ENCODE measurements at places on chromosomes 1 and 21.

- DNase-seq = no peak
These were observed 326.1 kb upstream of the USP24 start for GRCh38 chr1:55541296-55541695.

DNA sequence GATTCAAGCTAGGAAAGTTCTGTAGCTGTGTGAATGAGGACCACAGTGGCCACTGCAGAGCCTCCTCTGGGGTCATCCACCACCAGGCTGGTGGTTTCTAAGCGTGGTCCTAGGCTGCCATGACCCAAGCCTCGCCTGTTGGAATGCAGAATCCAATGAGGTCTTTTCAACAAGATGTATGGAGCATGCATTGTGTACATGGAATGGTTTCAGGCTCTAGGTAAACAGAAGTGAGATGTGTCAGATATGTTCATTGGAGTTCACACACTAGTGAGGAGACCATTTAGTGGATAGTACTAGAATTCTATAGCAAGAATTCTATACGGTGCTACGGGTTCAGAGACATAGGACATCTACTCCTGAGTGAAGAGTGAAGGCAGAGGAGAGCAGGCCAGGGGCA is 10.7 kb downstream of the RNU5D-1 start:
- DNase-seq = no peak

DNA sequence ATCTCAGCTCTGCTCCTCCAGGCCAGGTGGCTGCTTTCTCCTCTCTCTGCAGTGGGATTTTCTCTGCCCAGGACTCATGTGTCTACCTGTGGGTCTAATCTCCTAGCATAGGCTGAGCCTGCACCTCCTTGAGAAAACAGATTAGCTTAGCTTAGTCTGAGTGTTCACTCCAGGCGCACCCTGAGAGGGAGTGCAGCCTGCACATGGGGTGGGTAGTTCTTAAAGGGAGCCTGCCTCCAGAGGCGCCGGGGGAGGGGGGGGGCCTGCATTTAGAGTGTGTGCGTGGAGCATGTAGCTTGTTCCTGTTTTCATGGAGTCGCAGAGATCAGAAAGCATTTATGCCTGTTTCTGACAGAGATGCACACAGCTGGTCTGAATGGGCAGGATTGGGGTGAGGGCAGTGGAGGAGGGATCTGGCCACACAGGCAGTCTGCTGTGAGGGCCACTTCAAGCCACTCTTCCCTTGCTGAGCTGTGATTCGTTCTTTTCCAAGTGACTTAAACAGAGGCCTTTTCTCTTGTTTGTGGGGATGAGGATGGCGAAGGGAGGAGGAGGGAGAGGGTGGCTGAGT is 45.2 kb downstream of the GALNT2 start:
- no peak for DNase-seq

DNA sequence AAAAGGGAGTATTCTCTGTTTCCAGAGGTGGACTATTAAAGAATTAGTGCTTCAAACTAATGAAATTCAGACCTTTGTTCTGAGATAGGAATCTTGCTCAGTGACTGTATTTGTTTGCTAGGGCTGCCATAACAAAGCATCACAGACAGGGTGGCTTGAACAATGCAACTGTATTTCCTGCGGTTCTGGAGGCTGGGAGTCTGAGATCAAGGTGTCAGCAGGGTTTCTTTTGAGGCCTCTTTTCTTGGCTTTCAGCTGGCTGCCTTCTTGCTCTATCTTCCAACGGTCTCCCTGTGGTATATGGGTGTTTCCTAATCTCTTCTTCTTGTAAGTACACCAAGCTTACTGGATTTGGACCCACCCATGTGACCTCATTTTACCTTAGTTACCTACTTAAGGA is 264.6 kb upstream of the PROX1 start:
- DNase-seq = no peak

DNA sequence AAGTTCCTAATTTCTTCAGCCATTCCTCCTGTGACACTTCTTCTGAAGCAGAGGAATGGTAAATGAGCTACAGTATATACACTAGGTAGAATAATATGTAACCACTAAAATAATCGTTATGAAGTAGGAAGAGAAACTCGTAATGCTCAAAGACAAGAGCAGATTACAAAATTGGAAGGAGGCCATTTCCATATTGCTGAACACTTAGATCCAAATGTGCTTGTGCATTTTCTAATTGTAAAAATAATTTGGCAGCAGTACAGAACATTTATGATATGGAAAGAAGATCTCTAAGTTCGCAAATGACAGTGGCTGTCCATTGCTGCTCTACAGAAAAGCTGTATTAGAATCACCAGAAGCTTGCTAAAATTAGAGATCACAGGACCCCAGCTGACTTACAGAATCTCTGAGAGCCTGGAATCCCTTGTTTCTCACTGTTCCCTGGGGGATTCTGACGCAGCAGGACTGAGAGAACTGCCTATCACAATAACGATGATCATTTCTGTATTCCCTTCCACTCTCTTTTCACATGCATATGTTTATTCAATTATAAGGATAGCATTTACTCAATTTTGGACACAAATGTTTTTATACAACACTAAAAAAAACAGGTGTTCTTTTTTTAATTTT is 242.1 kb downstream of the OMA1 start:
- DNase-seq = no peak

- no peak for DNase-seq
These were observed 11.9 kb downstream of the PRXL2B start for GRCh38 chr1:2598329-2598931.

DNA sequence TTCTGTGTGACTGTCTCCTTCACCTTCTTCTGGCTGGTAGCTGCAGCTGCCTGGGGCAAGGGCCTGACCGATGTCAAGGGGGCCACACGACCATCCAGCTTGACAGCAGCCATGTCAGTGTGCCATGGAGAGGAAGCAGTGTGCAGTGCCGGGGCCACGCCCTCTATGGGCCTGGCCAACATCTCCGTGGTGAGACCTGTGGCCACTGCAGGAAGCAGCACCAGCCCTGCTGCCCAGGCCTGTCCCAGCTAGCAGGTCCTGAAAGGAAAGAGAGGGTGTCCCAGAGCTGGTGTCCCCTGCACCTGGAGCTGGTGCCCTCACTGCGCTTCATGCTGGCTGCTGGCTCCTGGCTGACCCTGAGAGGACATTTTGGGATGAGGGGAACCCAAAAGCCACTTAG is 5.9 kb upstream of the ATXN7L2 start:
- peak; percentile 21 for DNase-seq

- DNase-seq = no peak
These were observed 5.7 kb downstream of the FAM163A start for GRCh38 chr1:179748772-179749171.

DNA sequence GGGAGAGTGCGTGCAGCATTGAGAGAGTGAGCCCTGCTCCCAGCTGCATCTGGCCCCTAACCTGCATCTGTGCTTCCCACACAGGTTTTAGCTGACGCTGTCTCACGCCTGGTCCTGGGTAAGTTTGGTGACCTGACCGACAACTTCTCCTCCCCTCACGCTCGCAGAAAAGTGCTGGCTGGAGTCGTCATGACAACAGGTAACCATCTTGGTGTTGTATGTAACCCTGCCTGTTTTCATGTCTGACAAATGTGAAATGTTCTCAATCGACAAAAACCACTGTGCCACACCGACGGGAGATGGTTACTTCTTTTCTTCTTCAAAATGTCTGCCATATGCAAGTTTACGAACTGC is 105.8 kb downstream of the ADARB1 start:
- DNase-seq = no peak

DNA sequence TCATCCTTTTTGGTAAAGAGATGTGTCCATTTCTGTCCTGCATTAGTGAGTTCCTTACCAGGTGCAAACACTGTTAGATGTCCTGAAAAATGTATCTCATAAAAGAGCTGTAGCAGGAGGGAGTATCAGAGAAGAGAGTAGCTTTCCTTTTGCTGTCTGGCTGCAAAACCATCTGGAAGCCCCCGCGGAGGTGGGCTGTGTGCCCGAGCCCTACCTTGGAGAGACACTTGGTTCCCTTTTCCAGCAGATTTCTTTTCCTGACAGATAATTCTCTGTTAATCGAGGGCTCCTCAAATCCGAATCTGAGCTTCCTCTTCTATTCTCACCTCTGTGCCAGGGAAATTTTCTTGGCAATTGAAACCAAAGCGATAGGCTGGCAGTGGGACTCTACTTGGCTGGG is 53.0 kb downstream of the KIF26B start:
- DNase-seq = no peak

- peak; percentile 55 for DNase-seq
These were observed 106.4 kb downstream of the TBX19 start for GRCh38 chr1:168386949-168387586.

GRCh38 chr1:160168016-160168415 is 16.6 kb downstream of the ATP1A4 start:
- DNase-seq = no peak

DNA sequence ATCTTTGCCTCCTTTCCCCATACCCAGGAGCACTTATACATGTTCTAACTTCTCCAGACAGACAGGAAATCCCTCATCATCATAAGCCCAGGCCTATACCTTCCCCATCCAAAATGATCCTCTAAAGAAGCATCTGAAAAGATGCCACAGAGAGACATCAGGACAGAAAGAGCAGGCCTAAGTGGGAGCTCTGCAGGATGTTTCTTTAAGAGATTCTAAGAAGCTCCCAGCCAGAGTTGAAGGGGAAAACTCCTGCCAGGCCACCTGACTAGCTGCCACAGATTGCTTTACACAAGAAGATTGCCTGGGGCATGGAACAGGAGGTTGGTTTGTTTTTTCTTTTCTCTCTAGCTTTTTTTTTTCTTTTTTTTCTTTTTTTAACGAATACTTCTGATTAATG is 275.8 kb downstream of the VAV3 start:
- no peak for DNase-seq

DNA sequence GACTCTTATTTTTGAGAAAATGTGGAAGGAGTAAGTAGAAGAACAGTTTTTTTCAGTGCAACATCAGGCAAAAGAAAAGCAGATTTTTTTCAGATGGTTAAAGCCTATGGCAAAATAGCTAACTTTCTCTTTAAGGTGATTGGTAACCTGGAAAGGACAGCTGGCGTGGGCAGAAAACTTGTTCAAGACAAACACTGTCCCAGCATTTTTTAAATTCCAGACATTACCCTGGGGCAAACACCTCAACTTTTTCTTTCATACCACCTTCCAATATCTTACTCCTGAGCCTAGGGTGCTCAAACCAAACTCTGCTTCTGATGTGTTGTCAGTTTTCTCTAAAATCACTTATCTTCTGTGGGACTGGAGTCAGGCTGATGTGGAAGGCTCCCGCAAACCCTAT is 2.7 kb upstream of the LEPR start:
- DNase-seq = no peak

DNA sequence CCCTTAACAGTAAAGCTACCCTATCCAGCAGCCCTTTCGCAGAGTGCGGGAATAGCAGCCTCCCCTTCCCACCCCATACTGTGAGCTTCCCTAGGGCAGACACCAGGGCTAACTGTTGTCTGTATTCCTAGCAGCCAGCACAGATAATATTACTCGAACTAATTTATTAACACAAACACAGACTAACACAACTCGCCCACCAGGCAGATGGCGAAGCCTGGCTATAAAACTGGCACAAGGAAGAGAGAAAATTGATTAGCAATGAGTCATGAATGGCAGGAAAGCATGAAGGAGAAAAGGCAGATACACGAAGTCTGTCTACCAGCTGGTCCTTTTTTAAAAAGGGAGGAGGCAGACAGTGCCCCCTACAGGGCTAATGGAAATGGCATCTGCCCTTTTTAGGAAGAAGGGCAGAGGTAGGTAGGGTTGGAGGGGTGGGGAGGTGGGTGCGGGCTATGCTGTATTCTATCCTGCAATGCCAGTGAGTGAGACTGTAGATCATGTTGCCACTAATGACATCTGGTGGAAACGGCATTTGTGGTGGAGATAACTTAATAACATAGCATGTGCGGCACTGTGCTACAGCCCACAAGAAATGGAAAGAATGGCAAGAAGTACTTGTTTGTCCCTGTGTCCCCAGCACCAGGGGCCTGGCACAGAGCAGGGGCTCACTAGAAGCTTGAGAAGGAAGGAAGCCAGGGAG is 30.6 kb upstream of the CTPS1 start:
- peak; percentile 18 for DNase-seq

- DNase-seq = no peak
These were observed 66.2 kb downstream of the TEX35 start for GRCh38 chr1:178579095-178579494.

- no peak for DNase-seq
These were observed 31.4 kb downstream of the STXBP3 start for GRCh38 chr1:108777839-108778238.

DNA sequence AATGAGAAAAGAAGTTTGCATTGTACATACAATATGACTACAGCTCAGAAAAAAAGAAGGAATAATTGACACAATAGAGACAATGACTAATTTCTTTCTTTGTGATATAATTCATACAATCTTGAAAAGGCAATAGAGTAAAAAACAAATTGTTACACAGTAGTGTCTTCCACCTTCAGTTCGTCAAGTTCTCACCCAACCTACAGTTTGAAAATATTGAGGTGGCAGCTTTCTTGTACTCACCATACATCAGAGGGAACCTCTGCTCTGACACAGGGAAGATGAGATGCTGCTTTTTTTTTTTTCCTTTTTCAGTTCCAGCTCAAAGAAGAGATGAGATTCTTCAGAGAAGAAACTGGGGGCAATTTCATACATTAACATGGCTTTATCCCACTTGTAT is 173.2 kb downstream of the ATP6V1G3 start:
- DNase-seq = no peak

DNA sequence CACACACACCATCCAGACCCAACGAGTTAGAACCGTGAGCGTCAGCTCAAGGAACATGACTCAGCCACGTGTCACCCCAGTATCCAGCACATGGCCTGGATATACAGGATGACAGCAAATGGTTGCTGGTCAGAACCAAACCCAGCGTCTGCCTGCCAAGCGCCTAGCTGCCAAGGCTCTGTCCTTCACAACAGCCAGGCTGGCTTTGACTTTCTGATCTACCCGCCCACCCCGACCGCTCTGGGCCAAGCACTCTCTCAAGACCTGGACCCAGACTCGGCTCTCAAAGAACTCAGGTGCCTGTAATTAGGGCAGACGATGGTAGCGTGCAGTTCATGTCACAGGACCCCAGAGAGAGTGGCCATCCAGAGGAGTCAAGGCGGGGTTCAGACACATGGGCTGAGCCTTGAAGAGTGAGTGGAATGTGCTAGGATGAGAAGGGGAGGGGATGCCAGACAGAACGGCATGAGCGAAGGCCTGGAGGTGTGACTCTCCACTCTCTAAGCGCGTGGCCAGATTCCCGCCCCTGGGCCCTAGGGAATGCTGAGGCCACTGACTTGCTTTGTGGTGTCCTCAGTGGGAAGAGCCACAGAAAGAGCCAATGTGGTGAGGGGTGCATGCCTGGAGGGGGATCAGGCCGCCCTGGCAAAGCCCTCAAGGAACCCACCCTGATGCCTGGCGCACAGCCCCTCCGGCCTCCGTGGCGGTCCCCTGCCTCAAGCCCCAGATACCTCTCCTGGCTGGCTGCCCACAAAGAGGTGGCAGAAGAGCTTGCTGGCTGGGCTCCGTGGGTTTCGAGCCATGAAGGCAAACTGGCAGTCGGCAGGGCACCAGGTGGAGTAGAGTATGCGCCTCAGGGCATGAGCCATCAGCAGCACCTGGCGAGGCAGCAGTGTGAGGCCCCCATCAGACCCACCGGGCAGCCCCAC is 7.0 kb downstream of the SH2D5 start:
- DNase-seq = peak; percentile 43

GRCh38 chr1:206832352-206832880 is 33.0 kb upstream of the IL20 start:
- DNase-seq = no peak

- no peak for DNase-seq
These were observed 586.5 kb downstream of the NEGR1 start for GRCh38 chr1:71695821-71696220.

- DNase-seq = no peak
These were observed 12.4 kb downstream of the ATP1A2 start for GRCh38 chr1:160127865-160128523.

GRCh38 chr1:43912607-43913006 is 21.0 kb upstream of the ARTN start:
- no peak for DNase-seq

GRCh38 chr1:10662824-10663677 is 133.4 kb downstream of the CASZ1 start:
- no peak for DNase-seq
